ENCODE measurements at places on chromosomes 5 and 9. TPM values are rescaled to one million over a fixed set of nuclear protein-coding genes. Genes with fewer than 3 reads are reported as not detected.

Gene PRRX2
- total RNA-seq: 14.0 TPM

Gene CDHR2
- not detected for total RNA-seq

Gene PCA3
- not detected for total RNA-seq

Gene REEP2
- total RNA-seq: 0.21 TPM

Gene EQTN
- total RNA-seq: not detected

Gene PCDHGB1
- total RNA-seq: 0.79 TPM

Gene RMRP
- total RNA-seq: 826 TPM

Gene FOXD4L4
- not detected for total RNA-seq

Gene FABP6
- total RNA-seq: not detected

Gene OMD
- total RNA-seq: 0.81 TPM

Gene OLFM1
- 23.4 TPM for total RNA-seq

Gene LYSMD3
- 12.2 TPM for total RNA-seq

GRCh38 chr5:86354664-86355063 lies 263.1 kb upstream of the COX7C start:
- H3K27me3 ChIP-seq: no peaks in the 10 kb centered on the region
- H3K4me3 ChIP-seq: no peak overlapping the region
- no peaks in the 10 kb centered on the region for H3K4me1 ChIP-seq
- no peak for DNase-seq

- H3K27ac ChIP-seq: no peak overlapping the region
- no peaks in the 10 kb centered on the region for H3K4me1 ChIP-seq
- H3K4me3 ChIP-seq: no peak overlapping the region
- no peaks in the 10 kb centered on the region for H3K36me3 ChIP-seq
- no peaks in the 10 kb centered on the region for H3K27me3 ChIP-seq
- DNase-seq: no peak
These were observed 3.1 kb upstream of the DMAC1 start for GRCh38 chr9:7802666-7803065.

DNA sequence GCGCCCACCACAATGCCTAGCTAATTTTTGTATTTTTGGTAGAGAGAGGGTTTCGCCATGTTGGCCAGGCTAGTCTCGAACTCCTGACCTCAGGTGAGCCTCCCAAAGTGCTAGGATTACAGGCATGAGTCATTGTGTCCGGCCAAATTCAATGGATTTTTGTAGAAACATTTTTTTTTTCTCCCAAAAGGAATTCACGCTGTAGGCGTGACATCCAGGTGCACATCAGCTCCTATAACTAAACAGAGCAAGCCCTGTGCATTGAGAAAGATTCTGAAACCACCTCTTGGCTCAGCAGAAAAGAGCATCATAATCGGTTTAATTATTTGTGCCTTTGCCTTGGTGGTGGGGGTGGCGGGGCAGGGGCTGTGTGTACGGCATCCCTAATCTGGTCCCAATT lies 32.9 kb upstream of the DAB2IP start:
- 0 out of 2 replicates have a peak, but pooled peaks cover 3% of the 10 kb centered on the region for H3K27me3 ChIP-seq
- no peak for DNase-seq
- H3K36me3 ChIP-seq: no peaks in the 10 kb centered on the region

GRCh38 chr5:139692679-139693308 lies 44.6 kb downstream of the CXXC5 start:
- H3K27ac ChIP-seq: no peak overlapping the region
- DNase-seq: no peak
- H3K4me3 ChIP-seq: no peak overlapping the region
- peaks cover 48% of the 10 kb centered on the region for H3K4me1 ChIP-seq
- H3K36me3 ChIP-seq: 0 out of 2 replicates have a peak, but pooled peaks cover 3% of the 10 kb centered on the region
- no peaks in the 10 kb centered on the region for H3K27me3 ChIP-seq

DNA sequence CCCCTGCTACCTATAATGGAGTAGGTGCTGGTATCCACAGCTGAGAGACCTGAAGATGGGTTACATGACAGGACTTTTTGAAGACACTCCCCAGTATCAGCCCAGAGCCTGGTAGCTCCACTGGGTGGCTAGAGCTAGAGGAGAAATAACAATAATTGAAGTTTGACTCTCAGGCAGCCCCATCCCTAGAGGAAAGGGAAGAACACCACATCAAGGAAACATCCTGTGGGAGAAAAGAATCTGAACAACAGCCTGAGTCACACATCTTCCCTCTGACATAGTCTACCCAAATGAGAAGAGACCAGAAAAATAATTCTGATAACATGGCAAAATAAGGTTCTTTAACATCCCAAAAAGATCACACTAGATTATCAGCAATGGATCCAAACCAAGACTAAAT lies 432.1 kb downstream of the CDH18 start:
- H3K27ac ChIP-seq: no peak overlapping the region
- no peak overlapping the region for H3K4me3 ChIP-seq
- H3K27me3 ChIP-seq: no peaks in the 10 kb centered on the region
- no peak for DNase-seq
- H3K4me1 ChIP-seq: no peaks in the 10 kb centered on the region

- no peaks in the 10 kb centered on the region for H3K27me3 ChIP-seq
- peaks cover 18% of the 10 kb centered on the region for H3K4me1 ChIP-seq
- H3K27ac ChIP-seq: peak overlapping the region; percentile 20
- H3K36me3 ChIP-seq: no peaks in the 10 kb centered on the region
- no peak for DNase-seq
These were observed 11.0 kb upstream of the ERMP1 start for GRCh38 chr9:5843794-5844471.

- no peaks in the 10 kb centered on the region for H3K27me3 ChIP-seq
- H3K36me3 ChIP-seq: peaks cover 19% of the 10 kb centered on the region
- peak; percentile 4 for DNase-seq
These were observed 610 bp downstream of the PSIP1 start for GRCh38 chr9:15509931-15510788.

- H3K4me1 ChIP-seq: no peaks in the 10 kb centered on the region
- no peak overlapping the region for H3K4me3 ChIP-seq
- no peaks in the 10 kb centered on the region for H3K36me3 ChIP-seq
- no peak for DNase-seq
- H3K27me3 ChIP-seq: no peaks in the 10 kb centered on the region
These were observed 231.3 kb upstream of the CD180 start for GRCh38 chr5:67427850-67428298.

DNA sequence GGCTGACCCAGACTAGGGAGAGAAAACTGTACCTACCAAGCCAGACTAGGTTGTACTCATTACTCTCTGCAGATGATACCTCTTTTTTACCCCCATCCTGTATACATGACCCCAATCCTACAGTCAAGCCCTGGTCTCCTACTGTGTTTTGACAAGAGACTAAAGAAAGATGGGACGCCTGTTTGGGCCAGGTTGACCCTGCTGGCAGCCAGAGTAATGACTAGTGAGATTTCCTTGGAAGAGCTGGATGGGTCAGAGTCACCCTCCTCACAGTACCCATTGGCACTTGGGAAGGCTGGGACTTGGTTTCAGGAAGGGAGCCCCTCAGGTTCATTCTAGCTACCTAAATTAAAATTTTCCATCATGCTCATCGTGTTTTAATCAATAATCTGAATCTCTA lies 89.7 kb upstream of the NR4A3 start:
- no peak for DNase-seq
- H3K4me1 ChIP-seq: no peaks in the 10 kb centered on the region
- no peaks in the 10 kb centered on the region for H3K36me3 ChIP-seq
- no peaks in the 10 kb centered on the region for H3K27me3 ChIP-seq

DNA sequence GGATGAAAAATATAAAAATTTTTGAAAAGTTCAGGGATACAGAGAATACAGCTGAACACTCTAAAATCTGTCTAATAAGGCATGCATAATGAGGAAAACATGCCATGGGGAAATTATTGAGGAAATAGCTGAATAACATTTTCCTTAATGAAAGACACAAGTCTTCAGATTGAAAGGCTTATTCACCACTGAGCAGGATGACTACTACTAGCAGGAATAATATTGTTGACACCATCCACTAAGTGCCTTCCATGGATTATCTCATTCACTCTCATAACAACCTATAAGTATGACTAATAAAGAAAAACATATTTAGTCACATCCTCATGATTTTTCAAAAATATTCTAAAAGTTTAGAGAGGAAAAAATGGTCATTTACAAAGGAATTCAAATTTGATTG lies 96.7 kb upstream of the FER start:
- no peak overlapping the region for H3K27ac ChIP-seq
- no peaks in the 10 kb centered on the region for H3K27me3 ChIP-seq
- DNase-seq: no peak
- no peaks in the 10 kb centered on the region for H3K36me3 ChIP-seq
- H3K4me3 ChIP-seq: no peak overlapping the region

DNA sequence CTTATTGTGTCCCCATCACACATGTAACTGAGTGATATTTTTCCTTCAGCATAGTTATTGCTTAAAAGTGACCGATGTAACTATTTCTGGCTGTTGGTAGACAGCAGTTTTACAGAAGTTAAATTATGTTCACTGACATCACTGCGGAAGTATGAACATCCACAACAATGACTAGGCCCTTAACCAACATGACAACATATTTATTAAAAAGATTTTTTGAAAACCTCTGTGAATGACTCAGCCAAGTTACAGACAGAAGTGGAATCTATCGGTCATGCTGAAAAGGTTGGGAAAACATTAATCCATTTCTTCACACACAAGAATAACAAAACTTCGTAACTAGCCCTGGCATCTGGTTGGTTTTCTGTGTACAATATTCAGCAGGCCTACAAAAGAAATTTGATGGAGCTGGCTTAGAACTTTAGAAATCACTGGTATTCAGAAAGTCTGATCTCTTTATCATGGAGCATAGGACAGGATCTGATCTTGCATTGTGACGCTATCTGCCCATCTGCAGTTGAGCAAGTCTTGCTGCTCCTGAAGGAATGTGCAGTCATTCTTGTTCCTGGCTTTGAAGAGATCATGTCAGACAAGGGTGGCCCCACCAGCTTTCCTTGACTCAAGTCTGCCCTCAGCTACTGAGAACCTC lies 6.5 kb downstream of the GLIS3 start:
- H3K27me3 ChIP-seq: no peaks in the 10 kb centered on the region
- DNase-seq: peak; percentile 89
- H3K4me1 ChIP-seq: peaks cover 57% of the 10 kb centered on the region

DNA sequence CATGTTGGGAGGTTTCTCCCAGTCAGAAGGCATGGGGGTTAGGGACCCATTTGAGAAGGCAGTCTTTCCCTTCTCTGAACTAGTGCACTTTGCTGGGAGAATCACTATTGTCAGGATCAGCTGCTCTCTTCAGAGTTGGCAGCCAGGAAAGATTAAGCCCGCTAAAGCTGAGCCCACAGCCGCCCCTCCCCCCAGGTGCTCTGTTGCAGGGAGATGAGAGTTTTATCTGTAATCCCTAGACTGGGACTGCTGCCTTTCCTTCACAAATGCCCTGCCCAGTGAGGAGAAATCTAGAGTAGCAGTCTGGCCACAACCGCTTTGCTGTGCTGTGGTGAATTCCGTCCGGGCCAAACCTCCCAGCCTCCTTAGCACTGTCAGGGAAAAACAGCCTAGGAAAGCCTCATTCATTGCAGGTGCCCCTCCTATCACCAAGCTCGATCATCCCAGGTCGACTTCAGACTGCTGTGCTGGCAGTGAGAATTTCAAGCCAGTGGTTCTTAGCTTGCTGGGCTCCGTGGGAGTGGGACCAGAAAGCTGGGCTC lies 69.8 kb downstream of the CNTLN start:
- H3K4me1 ChIP-seq: no peaks in the 10 kb centered on the region
- H3K27ac ChIP-seq: no peak overlapping the region
- H3K36me3 ChIP-seq: no peaks in the 10 kb centered on the region

DNA sequence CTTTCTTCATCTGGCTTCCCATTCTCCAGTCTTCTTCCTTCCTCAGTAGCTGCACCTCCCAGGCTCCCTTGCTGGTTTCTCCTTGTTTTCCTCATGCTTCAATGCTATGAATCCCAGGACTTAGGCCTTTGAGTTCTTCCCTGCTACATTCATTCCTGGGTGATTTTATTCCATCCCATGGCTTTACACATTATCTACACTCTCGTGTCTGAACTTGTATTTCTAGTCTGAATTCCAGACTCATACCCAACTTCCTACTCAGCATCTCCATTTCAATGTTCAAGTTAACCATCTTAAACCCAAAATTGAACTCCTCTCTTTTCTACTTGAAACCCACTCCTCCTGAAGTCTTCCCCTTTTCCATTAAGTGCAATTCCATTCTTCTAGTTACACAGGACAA lies 20.0 kb downstream of the SLC24A2 start:
- no peak overlapping the region for H3K27ac ChIP-seq
- no peak overlapping the region for H3K4me3 ChIP-seq
- no peaks in the 10 kb centered on the region for H3K36me3 ChIP-seq
- H3K27me3 ChIP-seq: no peaks in the 10 kb centered on the region
- no peak for DNase-seq

DNA sequence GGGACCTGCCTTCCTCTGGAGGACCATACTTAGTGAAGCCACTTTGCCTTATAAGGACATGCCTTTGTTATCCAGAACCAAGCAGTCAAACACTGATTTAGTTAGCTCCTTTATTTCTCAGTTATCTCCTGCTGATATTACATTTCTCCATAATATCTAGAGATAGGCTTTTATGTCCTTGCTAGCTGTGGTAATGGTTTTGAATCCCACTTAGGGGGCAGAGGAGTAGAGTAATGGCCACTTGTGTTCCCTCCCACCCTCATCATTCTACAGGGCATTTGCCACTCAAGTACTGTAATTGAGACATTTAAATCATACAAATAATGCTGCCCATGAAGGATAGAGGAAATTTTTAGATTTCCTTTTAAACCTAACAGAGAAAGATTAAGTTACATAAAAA lies 80.9 kb downstream of the DOCK8 start:
- no peaks in the 10 kb centered on the region for H3K4me1 ChIP-seq
- H3K27me3 ChIP-seq: no peaks in the 10 kb centered on the region
- no peak for DNase-seq
